ENCODE measurements at places on chromosomes 3 and 15.

GRCh38 chr3:126364130-126364695 is 7.0 kb upstream of the KLF15 start:
- DNase-seq = no peak

DNA sequence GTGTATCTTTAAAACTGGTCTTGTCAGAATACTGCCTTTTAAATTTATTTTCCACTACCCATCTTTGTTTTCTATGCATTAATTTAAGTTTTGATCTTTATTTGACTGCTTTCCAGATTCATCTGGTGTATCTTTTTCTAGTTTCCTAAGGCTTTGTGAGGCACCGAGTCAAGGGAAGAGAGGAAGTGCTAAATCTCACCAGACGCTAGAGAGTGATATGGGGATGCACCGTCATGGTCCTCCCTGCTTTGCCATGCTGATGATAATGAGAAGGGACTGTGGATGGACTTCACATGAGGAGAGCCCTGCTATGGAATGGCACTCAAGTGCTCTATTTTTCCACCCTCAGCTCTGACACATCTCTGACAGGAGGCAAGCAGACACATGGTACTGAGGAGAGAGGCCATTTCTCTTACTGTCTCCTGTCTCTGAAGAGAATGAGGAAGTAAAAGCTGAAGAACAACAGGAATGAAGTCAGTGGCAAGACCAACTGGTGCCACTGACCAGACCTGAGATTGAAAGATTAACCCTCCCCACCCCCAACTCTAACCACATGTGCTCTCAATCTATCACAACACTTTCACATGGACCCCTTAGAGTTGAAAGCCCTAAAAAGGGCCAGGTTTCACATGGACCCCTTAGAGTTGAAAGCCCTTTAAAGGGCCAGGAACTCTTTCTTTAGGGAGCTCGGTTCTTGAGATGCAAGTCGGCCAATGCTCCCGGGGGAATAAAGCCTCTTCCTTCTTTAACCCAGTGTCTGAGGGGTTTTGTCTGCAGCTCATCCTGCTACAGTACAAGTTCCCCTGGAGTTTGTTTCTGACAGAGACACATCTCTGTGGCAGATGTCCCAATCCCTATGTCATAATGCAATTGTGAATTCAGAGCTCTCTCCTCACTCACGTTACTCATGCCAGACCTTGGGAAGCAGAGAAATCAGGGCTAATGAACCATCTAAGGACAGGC is at the start of gene IQCF2:
TSS of gene IQCF2 (plus strand) at position 913 of the 963 bp plus-strand sequence. CDS start 52 bp downstream, outside the sequence.
- DNase-seq = no peak

DNA sequence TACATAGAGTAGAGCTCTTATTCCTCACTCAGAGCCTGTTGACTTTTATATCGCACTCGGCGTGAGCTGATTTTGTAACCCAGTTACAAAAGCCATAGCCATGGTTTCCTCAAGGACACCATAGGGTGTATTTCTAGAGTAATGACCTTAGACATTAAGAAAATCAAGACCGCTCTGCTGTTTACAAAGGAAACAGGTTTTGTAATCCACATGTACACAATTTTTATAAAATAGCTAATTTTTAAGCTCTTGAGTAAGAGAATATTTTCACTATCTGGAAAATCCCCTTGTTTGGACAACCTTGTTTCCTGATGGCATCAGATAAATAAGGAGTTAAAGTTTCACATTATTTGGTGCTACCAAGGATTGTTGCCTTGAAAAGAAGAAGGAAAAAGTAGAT is 104.7 kb downstream of the PGPEP1L start:
- DNase-seq = no peak

DNA sequence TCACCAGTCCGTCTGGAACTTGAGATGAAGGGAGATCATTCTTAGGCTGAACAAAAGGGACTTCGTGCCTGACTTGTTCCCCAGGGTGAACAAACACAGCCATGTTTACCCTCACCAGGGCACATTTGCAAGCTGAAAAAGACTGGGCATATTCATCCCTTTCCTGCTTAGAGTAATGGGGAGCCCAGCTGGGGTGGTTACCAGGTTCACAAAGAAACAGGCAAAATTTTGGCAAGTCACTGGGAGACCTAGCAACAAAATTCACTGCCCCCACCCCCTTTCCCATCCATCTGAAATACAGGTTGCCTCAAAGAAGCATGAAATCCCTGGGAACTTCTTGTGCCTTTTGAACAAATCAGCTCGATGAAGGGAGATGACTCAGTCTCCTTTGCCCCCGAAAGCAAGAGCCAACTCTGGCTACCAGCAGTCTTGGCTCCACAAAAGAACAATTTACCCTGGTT is 775.0 kb downstream of the SQOR start:
- DNase-seq = no peak

- no peak for DNase-seq
Observed at GRCh38 chr3:194125442-194125841, 10.5 kb upstream of the HES1 start.

- no peak for DNase-seq
Observed at GRCh38 chr3:132253262-132253878, 63.8 kb upstream of the ACP3 start.

Measured in retinal pigment epithelial cell (primary cell).